Lower leg skin (tissue), 4 donors: ENCODE measurements at places on chromosomes 3 and 15. TPM values are rescaled to one million over a fixed set of nuclear protein-coding genes. Genes with fewer than 3 reads are reported as not detected.

DNA sequence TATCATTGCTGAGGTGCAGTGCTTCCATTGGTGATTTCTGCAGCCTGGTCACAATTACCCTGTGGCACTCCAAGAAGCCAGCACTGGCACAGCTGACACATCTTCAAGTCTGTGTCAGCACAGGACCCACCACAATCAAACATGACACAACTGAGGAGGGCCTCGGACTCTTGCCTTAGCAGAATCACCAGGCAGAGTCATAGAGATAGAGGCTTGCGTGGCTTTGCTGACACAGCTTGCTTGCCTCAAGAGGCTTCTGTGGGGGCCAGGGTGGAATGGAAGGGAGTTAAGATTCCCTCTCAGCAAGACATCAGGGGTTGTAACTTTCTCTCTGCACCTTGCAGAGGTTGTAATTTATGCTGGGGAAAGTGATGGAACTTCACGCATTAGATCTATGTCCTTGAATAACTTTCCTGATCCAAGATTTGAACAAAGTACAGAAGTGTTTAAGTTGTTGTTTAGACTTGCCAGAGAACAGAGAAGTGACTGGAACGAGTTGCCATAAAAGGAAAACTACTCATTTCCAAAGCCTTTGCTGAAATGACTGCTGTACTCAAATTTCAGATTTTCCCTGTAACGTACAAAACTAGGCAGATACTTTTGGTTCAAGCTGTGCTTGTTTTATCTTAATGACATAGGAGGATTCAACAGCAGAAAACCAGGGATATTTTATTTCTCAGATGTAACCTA is 170.7 kb downstream of the DIPK2A start:
- no peak for DNase-seq

IL12A gene
- 3.2 TPM for total RNA-seq

- no peak for DNase-seq
These were observed 164.3 kb upstream of the NUDT16 start for GRCh38 chr3:131217296-131217741.

CCDC32 gene
- 15.9 TPM for total RNA-seq

DNA sequence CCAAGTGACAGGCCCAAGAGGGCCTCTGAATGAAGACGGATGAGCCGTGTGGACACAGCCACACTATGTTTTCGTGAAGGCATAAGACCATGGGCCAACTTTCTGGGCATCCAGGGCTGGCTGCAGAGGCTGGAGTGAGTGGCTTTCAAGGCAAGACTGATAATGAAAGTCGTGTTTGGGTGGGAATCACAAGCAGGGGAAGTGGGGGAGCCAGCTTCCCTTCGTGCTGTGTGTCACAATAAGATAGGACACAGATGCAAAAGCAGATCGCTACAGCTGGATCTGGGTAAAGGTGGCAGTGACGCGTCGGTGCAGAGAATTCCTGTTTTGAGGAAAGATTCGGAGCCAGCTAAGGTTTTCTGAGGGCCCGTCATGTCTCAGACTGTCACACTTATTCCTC is 309.8 kb upstream of the CTDSPL start:
- no peak for DNase-seq

UNC13C gene
- 0.27 TPM for total RNA-seq

TMEM158 gene
- total RNA-seq, result 3.5 TPM

ROBO2 gene
- 0.30 TPM for total RNA-seq

CHRFAM7A gene
- 5.0 TPM for total RNA-seq
